ENCODE measurements at places on chromosomes 1 and 21.

- H3K36me3 ChIP-seq = no peaks in the 10 kb centered on the region
- peak overlapping the region; percentile 100 for H3K4me3 ChIP-seq
- H3K27ac ChIP-seq = no peak overlapping the region
- peak; percentile 25 for DNase-seq
These were observed 539 bp downstream of the CGN start for GRCh38 chr1:151511636-151512215.

- H3K36me3 ChIP-seq = peaks cover 45% of the 10 kb centered on the region
- peaks cover 65% of the 10 kb centered on the region for H3K4me1 ChIP-seq
- no peaks in the 10 kb centered on the region for H3K27me3 ChIP-seq
- peak overlapping the region; percentile 100 for H3K27ac ChIP-seq
- peak overlapping the region; percentile 85 for H3K4me3 ChIP-seq
These were observed 355 bp downstream of the SHISAL2A start for GRCh38 chr1:52633291-52633754.

DNA sequence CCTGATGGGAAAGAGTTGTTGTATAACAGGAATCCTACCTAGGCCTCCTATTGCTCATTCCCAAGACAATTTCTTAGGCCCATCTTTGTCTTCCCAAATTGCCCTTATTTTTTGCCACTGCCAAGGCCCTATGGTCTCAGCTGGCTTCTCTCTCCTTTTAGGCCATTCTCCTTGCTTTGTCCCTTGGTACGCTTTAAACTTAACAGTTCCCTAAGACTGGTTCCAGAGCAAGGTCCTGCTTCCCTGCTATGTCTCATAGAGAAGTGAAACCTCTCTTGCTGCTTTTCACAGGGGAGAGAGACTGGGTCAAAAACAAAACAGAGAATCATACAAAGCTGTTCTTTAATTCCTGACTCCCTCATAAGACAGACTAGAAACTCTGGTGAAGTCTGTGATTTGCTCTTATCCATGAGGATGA lies 77.1 kb downstream of the XCL2 start:
- H3K27ac ChIP-seq = peak overlapping the region; percentile 75
- no peak for DNase-seq
- no peaks in the 10 kb centered on the region for H3K27me3 ChIP-seq
- no peaks in the 10 kb centered on the region for H3K36me3 ChIP-seq

DNA sequence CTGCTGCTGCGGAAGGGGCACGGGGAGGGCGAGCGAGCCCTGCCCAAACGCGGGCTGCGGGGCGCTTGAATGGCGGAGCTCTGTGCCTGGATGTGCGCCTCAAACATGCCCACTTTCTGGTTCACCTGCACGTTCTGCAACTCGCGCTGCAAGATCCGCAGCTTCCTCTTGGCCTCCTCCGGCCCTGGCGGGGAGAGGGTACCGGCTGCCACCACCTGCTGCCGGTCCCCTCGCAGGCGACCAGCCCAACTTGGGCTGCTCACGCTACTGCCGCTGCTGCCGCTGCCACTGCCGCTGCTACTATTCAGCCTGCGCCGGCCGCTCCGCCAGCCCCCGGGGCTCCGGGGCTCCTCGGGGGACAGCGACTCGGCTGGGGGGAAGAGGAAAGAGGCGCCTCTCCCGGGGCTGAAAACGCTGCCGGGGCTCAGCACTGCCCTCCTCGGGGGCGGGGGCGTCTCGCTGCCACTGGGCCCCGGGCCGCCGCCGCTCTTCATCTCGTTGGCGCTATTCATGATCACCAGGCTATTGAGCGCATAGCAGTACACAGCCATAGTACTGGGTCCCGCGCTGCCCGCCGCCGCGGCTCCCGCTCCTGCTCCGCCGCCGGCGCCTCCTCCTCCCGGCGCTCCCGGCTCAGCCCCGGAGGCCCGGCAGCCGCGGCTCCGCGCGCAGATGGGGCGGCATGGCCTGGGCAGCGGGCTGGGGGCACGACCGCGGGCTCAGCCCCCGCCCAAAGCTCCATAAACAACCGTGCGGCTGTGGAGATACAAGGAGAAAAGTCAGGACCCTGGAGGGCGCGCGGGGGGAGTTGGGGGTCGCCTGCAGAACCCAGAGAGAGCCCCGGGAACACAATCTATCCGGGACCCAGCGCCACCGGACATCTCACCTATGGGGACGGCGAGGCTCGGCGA lies 1.9 kb downstream of the ITPKB start:
- H3K4me3 ChIP-seq = peak overlapping the region; percentile 87
- peaks cover 41% of the 10 kb centered on the region for H3K4me1 ChIP-seq
- peak; percentile 56 for DNase-seq
- no peaks in the 10 kb centered on the region for H3K27me3 ChIP-seq
- H3K36me3 ChIP-seq = peaks cover 63% of the 10 kb centered on the region
- H3K27ac ChIP-seq = peak overlapping the region; percentile 93

GRCh38 chr21:44957901-44958451 lies 18.1 kb downstream of the SLX9 start:
- H3K27me3 ChIP-seq = no peaks in the 10 kb centered on the region
- H3K36me3 ChIP-seq = peaks cover 30% of the 10 kb centered on the region
- H3K4me3 ChIP-seq = no peak overlapping the region

GRCh38 chr1:47663286-47663685 lies 225.4 kb downstream of the FOXD2 start:
- H3K27ac ChIP-seq = peak overlapping the region; percentile 16
- H3K36me3 ChIP-seq = no peaks in the 10 kb centered on the region
- H3K4me1 ChIP-seq = peaks cover 8% of the 10 kb centered on the region
- no peak for DNase-seq

DNA sequence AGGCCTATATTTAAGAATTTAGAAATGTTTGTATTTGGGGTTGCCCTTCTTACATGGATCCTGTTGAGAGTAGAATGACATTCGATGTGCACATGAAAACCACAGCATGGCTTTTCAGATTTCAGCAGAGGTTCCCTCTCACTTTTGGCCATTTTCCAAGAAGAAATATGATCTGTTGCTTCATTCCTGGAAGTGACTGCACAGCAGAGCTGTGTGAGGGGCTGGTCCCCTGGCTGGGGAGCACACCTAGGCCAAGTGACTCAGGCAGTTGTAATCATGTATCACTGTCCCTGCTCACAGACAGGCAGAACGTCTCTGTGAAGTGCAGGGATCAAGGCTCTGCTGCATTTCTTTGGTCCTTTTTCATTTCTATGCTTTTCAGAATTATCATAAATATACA lies 32.3 kb downstream of the AGT start:
- no peak for DNase-seq
- H3K36me3 ChIP-seq = peaks cover 69% of the 10 kb centered on the region
- no peak overlapping the region for H3K4me3 ChIP-seq
- H3K27me3 ChIP-seq = no peaks in the 10 kb centered on the region

GRCh38 chr1:226886122-226886901 lies 15.9 kb downstream of the PSEN2 start:
- H3K27me3 ChIP-seq = no peaks in the 10 kb centered on the region
- peaks cover 11% of the 10 kb centered on the region for H3K36me3 ChIP-seq
- peak overlapping the region; percentile 46 for H3K27ac ChIP-seq
- H3K4me3 ChIP-seq = no peak overlapping the region
- no peak for DNase-seq

GRCh38 chr1:7388488-7389185 lies 382.5 kb upstream of the VAMP3 start:
- no peaks in the 10 kb centered on the region for H3K36me3 ChIP-seq
- no peaks in the 10 kb centered on the region for H3K4me1 ChIP-seq

- no peak for DNase-seq
- no peaks in the 10 kb centered on the region for H3K27me3 ChIP-seq
- no peak overlapping the region for H3K27ac ChIP-seq
- no peaks in the 10 kb centered on the region for H3K36me3 ChIP-seq
- H3K4me1 ChIP-seq = peaks cover 2% of the 10 kb centered on the region
These were observed 288.9 kb downstream of the TM2D1 start for GRCh38 chr1:61436016-61436415.
